Left hindlimb (tissue), 1 donor: ENCODE measurements at places on chromosomes 4 and X.

DNA sequence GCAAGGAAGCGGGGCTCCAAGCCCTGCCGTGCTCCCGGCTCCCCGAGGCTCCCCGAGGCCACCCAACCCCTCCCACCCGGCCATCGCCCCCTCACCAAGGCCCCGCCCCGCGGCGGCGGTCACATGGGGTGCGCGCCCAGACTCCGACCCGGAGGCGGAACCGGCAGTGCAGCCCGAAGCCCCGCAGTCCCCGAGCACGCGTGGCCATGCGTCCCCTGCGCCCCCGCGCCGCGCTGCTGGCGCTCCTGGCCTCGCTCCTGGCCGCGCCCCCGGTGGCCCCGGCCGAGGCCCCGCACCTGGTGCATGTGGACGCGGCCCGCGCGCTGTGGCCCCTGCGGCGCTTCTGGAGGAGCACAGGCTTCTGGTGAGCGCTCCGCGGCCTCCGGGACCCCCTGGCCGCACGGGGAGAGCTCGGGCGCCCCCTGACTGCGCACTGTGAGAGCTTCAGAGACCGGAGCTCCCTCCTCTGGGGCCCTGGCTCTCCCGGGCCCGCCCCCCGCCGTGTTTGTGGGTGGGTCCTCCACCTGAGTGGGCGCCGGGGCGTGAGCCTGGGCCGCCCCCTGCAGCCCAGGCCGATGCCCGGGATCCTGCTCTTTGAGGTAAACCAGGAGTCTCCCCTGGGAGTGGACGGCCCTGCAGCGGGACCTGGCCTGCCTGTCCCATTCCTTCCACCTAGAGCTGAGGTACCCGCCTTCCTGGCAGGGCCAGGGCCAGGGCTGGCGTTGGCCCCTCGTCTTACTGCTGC, at the start of gene IDUA:
IDUA (plus strand) TSS at position 166 of the 745 bp plus-strand sequence; CDS start at position 207, 41 bp downstream.
- peak; percentile 85 for DNase-seq

- DNase-seq = no peak
Observed at GRCh38 chr4:184732126-184732525, 1.8 kb downstream of the CENPU start.

GRCh38 chr4:76623217-76624045, 188.4 kb downstream of the SHROOM3 start:
- DNase-seq = no peak

GRCh38 chr4:54090804-54091623, 8.9 kb upstream of the GSX2 start:
- no peak for DNase-seq

- DNase-seq = no peak
Observed at GRCh38 chr4:21535898-21536297, 412.7 kb downstream of the KCNIP4 start.

GRCh38 chr4:178453057-178453456, 1010.8 kb upstream of the AGA start:
- DNase-seq = no peak

- DNase-seq = no peak
Observed at GRCh38 chrX:19535476-19535875, 20.2 kb upstream of the MAP3K15 start.

- no peak for DNase-seq
Observed at GRCh38 chr4:73193155-73193554, 65.4 kb downstream of the ANKRD17 start.

- DNase-seq = no peak
Observed at GRCh38 chr4:1404573-1405253, 1.5 kb downstream of the NKX1-1 start.

DNA sequence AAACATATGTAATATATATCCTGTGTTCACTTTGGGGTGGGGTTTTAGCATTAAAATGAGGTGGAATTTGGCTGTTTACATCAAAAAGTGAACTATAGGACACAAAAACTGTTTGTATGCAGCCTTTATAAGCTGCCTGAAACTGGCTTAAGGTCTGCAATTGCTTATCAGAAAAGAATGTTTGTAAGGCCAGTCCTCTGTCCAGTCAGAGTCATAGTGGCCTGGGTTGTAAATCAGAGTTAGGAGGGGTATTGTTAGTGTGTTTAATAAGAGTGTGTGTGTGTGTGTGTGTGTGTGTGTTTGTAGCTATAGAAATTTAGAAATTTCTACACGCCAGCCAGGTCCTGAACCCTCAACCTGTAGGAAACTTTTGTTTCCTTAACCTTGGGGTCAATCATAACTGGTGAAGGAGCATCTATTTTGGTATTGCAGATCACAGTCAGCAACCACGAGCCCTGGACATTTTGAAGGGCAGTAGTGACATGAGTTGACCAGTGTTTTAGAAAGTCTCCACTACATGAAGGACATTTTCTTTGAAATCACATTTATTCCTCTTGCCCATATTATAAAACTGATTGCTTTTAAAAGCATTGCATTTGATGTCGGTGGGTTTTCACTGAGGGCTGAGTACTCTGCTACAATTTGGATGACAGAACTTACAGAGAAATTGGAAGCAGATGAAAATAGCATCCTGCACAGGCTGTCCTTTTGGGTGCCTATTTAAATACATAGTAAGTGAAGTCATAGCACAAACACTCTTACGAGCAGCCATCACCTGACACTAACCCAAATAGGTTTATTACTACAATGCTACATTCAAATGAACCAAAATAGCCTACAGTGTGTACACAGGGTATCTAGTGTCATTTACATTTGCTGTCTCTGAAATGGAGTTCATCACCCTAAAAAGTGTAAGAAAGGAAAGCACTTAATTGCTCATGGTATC, 11.2 kb upstream of the TMEM154 start:
- no peak for DNase-seq

GRCh38 chr4:7759216-7759615, 180.4 kb downstream of the AFAP1 start:
- DNase-seq = no peak

DNA sequence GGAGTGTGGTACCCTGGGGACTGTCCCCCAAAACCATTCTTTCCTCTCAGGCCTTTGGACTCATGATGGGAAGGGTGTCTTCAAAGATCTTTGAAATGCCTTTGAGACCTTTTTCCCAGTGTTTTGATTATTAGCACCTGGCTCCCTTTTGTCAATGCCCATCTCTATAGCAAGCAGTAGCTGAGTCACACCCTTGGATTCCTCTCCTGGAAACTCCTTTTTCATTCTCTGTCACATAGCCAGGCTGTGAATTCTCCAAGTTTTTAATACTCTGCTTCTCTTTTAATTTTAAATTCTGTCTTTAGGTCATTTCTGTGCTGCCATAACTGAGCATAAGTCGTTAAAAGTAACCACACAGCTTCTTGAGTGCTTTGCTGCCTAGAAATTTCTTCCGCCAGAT, 29.7 kb downstream of the IL21 start:
- DNase-seq = no peak

DNA sequence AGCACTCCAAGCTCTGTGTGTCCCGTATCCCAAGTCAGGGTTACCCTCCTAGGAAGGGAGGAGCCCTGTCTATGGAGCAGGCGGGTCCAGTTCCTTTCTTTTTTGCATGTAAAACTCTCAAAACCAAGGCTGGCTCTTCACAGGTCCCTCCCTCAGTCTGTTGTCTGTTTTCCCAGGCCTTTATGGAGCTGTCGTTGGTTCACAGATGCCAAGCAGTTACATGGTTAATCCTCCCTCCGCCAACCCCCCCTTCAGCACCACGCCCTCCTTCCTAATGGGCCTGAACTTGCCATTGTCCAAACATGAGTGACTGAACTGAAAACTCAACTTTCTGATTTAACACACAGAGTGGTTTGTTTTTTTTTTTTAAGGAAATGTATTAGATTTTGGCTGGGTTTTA, 148.3 kb downstream of the STOX2 start:
- DNase-seq = no peak

- no peak for DNase-seq
Observed at GRCh38 chr4:5133201-5133600, 81.9 kb downstream of the STK32B start.

GRCh38 chrX:107014936-107015335, 14.9 kb upstream of the MORC4 start:
- DNase-seq = no peak

- DNase-seq = no peak
Observed at GRCh38 chr4:75229806-75230570, 284.2 kb downstream of the RCHY1 start.

- no peak for DNase-seq
Observed at GRCh38 chr4:156798438-156798837, 173.2 kb downstream of the PDGFC start.

- DNase-seq = peak; percentile 78
Observed at GRCh38 chr4:100591161-100591876, 73.5 kb upstream of the EMCN start.

- no peak for DNase-seq
Observed at GRCh38 chr4:22167201-22167600, 218.6 kb upstream of the KCNIP4 start.

DNA sequence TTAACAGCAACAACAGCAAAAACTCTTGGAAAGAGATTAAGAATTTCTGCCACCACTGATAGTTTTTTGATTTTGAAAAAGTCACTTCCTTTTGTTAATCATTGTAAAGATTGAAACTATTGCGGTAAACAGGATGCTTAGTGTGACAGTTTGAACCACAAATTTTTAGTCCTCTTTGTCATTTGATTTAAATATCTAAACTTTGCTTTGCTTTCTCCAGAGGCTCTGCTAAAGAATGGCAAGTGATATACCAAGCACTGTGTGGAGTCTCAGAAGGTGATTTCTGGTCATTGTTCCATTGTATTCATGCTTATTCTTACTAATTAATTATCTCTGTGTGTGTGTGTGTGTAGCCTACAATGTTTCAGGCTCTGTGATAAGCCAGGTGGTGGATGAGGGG, 155.6 kb downstream of the BMPR1B start:
- DNase-seq = no peak

GRCh38 chr4:46994007-46994405, 625 bp upstream of the GABRA4 start:
- no peak for DNase-seq

- no peak for DNase-seq
Observed at GRCh38 chr4:107625391-107625902, 94.6 kb downstream of the PAPSS1 start.

DNA sequence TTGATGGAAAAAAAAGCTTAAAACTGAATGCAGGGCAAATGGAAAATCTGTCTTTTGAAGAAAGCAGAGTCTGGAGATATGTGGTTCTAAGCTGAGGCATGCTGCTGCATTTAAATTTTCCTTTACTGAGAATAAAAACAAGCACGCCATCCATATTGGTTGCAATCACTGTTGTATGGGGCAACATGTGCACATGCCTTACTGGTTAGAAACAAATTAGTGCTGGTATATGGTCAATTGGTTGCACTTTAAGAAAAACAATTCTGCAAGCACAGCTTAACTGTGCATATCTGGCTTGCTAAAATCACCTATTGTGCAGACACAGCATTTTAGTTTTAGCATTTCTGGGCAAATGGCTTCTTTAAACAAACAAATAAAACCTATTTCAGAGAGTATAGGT, 239.1 kb downstream of the NDST4 start:
- no peak for DNase-seq

- peak; percentile 27 for DNase-seq
Observed at GRCh38 chr4:140236654-140237169, 82.7 kb upstream of the MAML3 start.

GRCh38 chr4:122119739-122120138, 32.4 kb upstream of the BLTP1 start:
- no peak for DNase-seq
